NCI-H460 (cell line): ENCODE measurements at places on chromosomes 16 and 17.

DNA sequence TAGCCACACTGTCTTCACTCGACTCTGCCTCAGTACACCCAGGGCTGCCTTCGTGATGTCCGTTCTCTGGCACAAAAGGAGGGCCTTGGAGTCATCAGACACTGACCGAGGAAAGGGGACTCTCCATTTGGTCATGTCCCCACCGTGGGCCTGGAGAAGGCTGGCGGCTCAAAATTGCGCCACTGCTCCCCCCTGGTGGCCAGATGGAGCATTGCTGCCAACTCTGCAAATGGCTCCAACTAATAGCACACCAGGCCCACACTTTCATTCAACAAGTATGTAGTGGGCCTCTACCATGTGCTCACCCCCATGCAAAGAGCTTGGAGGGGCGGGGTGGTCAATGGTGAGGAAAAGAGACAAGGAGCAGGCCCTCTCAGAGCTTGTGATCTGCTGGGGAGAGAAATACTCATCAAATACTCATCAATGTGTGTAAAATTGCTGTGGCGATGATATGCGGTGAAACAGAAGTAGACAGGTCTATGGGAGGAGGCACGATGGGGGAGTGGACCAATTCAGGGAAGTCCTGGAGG lies 5.2 kb upstream of the GRIN2C start:
- peak; percentile 53 for DNase-seq

- no peak for DNase-seq
Observed at GRCh38 chr17:40563220-40564052, 1.8 kb downstream of the CCR7 start.

GRCh38 chr16:68077866-68078700 lies 7.1 kb upstream of the NFATC3 start:
- no peak for DNase-seq

DNA sequence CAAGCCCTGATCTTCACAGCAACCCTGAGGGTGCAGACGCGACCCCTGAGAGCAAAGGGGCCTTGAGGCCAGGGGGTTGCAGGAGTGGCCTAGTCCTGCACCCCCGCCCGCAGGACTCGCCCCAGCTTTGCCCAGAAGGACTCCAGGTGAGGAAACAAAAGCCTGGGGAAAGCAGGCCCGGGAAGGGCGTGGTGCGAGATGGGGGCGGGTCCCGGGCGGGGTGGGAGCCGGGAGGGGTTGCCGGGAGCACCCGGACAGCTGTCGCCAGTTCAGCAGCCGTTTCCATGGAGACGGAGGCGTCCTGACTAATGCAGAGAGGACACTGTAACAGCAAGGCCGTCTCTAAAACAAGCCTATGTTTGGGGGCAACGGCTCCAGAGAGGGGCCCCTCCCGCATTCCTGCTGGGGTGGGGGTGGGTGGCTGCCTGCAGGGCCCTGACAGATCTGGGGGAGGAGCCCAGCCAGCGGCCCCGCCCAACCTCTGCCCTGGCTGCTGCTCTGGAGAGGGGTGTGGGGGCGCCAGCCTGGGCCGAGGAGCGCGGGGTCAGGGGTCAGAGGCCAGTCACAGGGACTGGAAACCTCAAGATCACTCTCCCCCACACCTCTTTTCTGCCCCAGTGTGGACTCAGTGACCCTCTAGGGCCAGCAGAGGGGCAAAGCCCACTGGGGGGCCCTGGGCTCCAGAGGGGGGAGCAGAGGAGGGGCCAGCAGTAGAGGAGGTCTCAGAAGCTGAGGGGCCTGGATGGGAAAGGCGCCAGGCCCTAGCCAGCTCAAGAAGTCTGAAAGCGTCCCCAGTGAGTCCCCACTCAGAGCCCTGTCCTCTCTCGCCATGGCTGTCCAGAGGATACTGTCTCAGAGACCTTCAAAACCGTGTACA lies 3.1 kb upstream of the TPPP3 start:
- peak; percentile 36 for DNase-seq

DNA sequence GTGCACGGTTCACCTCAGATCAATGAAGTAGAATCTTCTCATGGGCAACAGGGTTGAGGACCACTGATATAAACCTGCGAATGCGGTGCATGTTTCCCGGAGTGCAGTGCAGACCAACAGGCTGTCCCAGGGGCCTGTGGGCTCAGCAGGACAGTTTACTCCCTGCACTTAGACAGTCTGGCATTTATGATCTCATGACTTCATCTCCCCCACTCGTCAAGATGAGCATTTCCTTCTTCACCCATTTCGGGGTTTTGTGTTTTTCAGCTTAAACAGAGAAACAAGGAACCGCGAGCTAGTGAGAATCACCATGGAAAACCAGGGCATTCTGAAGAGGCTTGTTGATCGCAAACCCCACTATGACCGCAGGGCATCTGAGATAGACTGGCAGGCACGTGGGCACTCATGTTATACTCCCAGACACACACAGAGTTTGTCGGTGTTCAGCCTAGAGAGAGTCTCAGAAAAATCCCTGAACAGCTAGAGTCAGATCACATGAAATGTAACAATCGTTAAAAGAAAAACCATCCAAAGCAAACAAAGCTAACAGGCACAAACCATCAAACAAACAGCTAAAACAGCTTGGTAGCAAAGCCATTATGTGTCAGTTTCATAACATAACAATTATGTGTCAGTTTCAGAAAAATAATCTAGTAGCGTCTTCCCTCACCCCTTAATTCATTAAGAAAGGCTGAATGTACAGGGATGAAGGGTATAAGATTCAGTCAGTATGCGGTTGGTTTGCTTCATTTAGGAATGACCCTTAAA lies 2.9 kb downstream of the CFAP97D1 start:
- DNase-seq: no peak

- no peak for DNase-seq
Observed at GRCh38 chr17:56121191-56122051, 31.9 kb upstream of the ANKFN1 start.

DNA sequence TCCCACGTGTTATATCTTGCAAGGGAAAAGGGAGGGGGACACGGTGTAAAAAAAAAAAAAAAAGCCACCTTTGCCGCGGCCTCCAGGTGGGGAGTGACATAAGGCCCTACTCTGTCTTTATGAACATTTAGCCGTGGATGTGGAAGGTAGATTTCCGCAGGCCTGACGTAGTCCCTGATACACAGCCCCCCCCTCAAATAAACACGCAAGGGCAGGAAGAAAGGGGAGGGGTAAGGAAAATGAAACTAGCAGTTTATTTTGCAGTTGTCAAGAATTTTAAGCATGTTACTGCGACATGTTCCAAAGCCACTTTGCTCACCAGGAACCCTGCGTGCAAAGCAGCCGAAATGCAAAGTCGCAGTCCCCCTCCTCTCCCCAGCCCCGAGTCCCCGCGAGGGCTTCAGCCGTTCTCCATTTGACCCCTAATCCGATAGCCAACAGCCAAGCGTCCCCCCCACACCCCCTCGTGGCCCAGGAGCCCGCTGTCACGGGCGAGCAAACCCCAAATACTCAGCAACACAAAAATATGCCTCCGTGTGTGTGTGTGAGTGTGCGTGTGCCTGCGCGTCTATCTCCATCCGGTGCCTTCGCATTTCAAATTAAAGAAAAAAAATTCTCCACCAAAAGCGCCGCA lies 1.2 kb downstream of the CBX4 start:
- no peak for DNase-seq

DNA sequence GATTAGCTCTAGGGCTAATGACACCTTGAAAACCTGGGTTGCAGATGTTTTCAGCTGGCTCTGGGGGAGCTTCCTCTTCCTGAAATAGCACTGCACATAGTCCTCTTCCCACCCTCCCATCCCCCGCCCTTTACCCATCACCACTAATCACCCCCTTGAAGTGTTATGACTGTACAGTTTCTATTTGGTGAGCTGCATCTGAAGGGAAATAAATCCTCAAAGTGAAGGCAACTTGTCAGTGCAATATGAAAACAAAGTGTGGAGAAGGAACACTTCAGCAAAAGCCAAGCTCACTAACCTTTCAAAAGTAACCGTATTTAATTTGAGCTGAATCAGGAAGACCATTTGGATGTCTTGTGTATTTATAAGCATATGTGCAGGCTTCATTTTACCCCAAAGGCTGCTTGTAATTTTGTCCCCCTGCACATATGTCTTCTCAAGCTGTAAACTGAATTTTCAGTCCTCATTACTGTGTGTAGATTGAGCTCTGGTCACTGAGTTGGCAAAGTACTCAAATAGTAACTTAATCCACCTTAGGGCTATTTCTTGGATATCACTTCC lies 44.1 kb upstream of the CA10 start:
- no peak for DNase-seq

DNA sequence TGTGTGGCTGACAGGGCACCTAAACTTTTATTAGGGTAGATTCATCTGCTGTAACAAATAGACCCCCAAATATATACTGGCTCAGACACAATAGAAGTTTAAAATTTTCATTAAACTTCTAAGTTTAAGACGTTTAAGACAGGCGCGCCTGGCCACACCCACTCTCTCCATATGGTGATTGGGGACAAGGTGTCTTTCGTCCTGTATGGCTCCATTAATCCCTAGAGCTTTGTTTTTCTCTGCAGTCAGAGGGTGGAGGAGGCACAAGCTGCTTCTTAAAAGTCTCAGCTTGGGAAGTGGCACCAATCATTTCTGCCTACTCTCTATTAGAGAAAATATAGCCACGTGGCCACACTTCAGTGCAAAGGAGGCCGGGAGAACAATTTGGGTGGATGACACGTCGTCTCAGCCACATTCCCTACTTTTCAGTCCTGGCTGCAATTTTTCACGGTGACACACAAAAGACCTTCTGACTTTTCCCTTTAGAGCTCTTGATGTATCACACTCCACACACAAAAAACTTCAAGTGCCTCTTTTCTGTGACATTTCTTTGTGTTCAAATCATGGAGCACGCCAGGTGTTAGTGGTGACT lies 125.5 kb upstream of the CACNG3 start:
- no peak for DNase-seq

DNA sequence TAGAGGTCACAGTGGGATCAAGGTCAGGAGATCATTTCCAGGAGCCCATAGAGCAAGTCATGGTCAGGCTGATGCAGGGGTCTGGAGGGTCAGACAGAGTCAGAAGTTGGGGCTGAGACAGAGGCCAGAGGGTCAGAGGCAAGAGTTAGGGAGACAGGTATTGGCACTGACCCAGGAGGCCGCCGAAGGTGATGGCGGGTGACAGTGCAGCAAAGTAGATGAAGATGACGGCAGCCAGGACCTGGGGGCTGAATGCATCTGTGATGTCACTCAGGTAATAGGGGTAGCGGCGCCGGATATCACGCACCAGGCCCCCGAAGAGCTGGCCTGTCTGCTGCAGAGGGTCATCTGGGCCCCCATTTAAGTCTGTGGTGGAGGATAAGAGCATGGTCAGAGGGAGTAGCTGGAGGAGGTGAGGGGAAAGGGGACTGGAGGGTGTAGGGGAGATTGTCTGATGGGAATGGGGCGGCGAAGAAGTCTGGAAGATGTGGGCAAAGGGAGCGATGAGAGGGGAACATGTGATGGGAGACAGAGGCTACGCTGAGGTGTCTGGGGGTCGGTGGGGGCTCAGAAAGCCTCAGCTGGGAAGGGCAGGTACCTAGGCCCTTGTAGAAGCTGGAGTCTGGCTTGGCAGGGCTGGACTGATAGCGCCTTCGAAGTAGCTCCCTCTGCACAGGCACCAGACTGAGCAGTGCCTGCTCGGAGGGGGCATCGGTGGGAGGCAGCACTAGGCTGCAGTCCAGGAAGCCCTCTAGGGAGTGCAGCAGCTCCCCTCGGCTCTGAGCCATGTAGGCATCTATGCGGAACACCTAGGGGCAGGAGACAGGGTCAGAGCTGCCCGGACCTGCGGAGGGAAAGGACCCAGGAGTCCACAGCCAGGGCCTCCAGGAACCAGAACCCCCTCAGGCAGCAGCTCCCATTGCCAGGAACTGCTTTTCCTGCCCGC lies 9.8 kb downstream of the SLC4A1 start:
- no peak for DNase-seq

GRCh38 chr16:86833136-86833535 lies 254.8 kb downstream of the FOXL1 start:
- no peak for DNase-seq

DNA sequence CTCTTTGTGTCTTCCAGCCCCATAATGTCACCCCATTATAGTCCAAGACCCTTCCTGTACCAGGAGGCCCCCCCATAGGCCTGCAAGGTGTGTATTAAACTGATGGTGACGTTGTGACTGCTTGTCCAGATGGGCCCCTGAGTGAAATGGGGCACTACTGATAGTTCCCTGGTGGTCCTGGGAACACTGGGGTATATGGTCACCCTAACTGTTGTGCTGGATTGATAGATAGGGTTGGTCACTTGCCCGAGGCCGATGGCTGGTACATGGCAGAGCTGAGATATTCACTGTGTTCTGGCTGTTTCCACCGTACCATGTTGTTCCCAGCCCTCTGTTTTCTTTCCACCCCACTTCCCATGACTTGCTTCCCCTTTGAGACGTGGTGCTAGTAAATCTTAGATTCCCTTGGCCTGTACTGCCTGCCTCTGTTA lies 4.3 kb downstream of the CNP start:
- no peak for DNase-seq

GRCh38 chr17:55320594-55321426 lies 56.0 kb downstream of the HLF start:
- no peak for DNase-seq

DNA sequence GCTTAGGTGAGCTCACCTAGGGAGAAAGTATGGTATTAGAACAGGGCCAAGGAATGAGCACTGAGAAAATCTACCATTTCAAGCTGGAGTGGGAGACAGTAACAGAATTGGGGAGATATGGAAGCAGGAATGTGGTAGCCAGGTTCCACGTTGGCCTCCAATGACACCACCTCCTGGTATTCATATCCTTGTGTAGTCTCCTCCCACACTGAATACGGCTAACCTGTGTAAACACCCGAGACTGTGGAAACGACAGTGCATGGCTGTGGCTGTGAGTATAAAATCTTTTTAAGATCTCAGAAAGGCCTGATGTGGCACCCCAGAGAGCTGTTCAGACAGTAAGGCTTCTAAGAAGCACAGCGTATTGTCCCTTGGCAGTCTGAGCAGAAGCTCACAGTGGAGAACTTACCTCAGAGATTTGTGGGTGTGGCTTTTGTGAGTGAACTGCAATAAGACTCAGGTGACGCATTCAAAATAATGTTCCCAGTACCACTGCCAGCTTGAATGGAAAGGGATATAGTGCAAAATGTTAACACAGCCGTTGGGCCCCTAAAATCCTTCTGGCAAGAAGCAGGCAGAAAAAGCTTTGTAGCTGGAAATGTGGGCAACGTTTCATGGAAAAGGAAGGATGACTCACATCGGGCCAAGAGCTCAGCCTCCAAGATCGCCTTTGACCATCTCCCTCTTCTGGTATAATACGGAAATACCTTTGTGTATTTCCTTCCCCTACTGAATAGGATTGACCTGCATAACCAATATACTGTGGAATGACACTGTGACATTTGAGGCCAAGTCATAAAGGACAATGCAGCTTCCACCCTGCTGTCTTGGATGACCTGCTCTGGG lies 14.4 kb downstream of the SDR42E1 start:
- peak; percentile 51 for DNase-seq

GRCh38 chr17:65370669-65371131 lies 190.7 kb downstream of the AXIN2 start:
- DNase-seq: no peak

GRCh38 chr17:68711858-68712257 lies 110.7 kb upstream of the FAM20A start:
- no peak for DNase-seq

- DNase-seq: no peak
Observed at GRCh38 chr17:19742495-19742894, 5.6 kb downstream of the ALDH3A1 start.

GRCh38 chr17:5730373-5730772 lies 146.1 kb upstream of the NLRP1 start:
- DNase-seq: no peak

GRCh38 chr16:76360404-76360803 lies 83.2 kb downstream of the CNTNAP4 start:
- DNase-seq: no peak

GRCh38 chr17:79832218-79833109 lies 6.8 kb downstream of the CBX4 start:
- DNase-seq: peak; percentile 62
